ENCODE measurements at places on chromosomes 6 and 20.
A peak's percentile ranks its signal among the peaks of the same experiment; 100 is the strongest.

- DNase-seq = no peak
Observed at GRCh38 chr6:52136055-52136454, 48.6 kb upstream of the PKHD1 start.

DNA sequence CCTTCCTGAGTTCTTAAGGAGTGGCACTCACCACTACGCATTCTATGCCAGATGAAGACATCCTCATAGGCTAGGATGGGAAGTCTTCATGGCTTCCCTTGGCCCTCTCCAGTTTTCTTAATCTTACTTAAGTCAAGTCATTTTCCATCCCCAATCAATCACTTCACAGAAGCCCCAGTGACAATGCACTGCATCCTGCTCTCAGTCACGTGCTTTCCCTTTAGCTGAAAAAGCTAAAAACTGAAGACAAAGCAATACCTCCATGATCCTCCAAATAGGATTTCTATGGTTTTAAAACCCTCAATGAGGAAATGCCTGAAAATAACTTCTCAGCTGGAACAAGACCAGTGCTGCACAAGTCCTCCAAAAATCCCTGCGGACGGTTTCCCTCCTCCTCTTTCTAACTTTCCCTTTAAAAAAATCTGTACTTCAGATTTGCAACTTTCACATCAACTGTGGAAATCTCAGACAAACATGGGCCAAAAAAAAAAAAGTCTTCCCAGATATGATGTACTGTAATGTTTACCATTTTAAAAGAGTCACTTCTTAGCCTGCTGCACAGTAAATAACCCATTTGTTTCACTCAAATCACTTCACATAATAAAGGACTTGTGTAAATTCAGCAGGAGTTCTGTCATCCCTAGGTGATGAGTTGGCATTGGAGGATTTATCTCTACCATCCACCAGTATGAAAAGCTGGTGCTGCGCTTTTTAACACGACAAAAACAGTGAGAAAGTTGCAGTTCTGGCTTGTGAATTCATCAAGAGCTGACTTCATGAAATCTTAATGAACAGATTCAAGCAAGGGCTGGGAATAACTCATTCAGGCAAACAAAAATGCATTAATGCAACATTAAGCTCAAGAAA is 590.0 kb upstream of the NOX3 start:
- DNase-seq = no peak

DNA sequence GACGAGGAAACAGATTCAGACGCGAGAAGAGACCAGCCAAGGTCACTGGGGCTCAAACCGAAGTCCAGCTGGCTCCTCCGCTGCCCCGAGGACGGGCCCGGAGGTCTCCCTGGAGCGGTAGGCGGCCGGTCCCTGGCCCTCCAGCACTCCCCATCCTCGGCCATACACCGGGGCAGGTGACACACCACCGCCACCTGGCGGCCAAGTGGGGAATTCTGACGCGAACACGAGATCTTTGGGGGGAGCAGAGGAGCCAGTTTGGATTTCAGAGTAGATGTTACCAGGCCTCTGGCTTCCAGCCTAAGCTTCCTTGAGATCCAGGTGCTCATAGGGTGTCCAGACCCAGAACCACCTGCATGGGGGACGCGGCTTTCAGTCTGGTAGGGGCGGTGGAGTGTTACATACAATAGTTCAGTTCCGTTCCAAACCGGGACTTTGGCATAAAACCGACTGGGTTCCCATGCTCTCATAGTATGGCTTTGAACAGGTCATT is 16.1 kb downstream of the BPIFB1 start:
- DNase-seq = peak; percentile 55

DNA sequence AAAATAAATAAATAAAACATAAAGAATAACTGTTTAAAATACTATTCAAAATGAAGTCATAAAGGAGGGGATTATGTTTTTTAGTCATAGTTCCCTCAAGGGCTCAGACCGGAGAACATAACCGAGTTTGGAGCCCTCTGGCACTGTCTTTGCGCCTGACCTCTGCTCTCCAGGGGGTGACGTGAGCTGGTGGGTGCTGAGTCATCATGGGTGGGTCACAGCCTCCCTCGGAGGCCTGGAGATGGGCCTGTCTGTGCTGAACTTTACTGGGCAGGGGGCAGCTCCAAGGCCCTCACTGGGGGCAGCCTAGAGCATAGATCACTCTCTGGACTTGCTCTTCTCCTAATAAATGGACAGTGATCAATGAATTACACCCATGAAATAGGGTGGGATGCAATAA is 3.1 kb upstream of the MAVS start:
- DNase-seq = no peak

Measured in NCI-H2227 treated with DMSO at 0.1 percent for 48 hours (cell line).